ENCODE measurements at places on chromosomes 1 and 21. TPM values are rescaled to one million over a fixed set of nuclear protein-coding genes. Genes with fewer than 3 reads are reported as not detected.

DNA sequence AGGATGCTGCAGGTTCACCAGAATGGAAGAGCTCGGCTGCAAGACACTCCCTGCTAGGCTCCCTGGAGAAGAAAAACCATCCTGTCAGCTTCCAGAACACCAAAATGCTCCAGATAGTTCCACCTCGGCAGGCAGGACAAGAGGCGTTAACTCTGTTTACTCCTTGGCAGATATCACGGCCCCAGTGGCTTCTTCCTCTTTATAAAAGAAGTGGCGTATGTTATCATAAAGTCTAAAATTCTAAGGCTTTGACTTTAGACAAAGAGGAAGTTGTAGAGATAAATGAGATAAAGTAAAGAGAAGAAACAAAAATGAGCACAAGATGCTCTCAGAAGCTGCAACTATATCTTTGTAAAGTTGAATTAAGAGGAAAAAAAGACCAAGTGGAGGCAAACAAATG is 24.3 kb upstream of the MTF1 start:
- no peak for DNase-seq

DNA sequence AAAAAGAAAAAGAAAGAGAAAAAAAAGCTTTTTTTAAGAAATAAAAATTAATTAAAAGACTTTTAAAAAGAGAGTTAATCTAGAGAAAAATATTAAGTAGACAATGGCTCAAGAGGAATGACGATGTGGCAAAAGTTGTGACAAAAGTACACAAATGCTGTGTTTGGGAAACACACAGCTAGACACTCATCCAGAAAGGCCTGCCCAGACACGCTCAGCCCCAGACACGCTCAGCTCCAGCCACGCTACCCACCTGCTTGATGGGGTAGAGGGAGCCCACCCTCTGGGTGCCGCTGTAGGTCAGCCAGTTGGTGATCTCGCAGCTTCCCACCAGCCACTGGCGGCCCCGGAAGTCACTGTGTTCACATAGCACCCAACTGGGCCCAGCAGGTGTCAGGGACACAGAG is 10.2 kb downstream of the CD52 start:
- no peak for DNase-seq

SH3BP5L gene
- 26.7 TPM for total RNA-seq

C1orf94 gene
- 0.72 TPM for total RNA-seq

PLD5 gene
- total RNA-seq, result 9.2 TPM

PLPPR5 gene
- total RNA-seq, result not detected

DNA sequence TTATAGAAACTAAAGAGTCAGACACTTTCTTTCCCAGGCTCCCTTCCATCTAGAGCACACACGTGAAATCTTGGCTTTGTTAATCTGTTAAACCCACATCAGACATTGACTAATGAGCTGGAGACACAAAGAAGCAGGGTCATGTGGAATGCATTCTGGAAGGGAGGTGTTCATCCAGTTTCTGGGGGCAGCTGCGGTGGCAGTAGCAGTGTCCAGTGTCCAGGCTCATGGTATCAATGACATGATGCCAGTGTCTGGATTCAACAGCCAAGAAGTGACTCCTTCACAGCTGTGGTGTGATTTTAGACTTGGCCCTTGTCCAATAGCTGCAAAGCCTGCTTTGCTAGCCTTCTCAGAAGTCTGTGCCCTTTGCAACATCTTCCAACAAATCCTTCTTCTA is 95.2 kb downstream of the NTPCR start:
- DNase-seq, result no peak

- no peak for DNase-seq
Measured at GRCh38 chr1:224545571-224545970, 70.5 kb upstream of the CNIH3 start.
